ENCODE measurements at places on chromosomes 1 and 21.

GRCh38 chr21:31308584-31308983 is 35.5 kb downstream of the TIAM1 start:
- no peak for DNase-seq

DNA sequence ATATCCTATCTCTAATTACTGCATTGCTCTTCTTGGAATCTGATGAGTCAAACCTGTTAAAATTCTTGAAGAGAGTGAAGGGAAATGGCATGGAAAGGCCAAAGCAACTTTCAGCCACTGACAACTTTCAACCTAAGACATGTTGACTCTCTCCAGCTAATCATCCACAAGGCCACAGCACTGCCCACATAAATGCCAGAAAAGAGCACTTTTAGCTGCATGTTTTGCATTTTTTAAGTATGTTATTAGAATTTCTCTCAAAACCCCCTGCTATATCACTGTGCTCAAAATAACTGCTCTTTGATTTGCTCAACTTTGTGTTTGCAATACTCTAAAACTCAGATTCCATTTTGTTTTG is 352.5 kb downstream of the ADGRL2 start:
- peak; percentile 40 for DNase-seq

DNA sequence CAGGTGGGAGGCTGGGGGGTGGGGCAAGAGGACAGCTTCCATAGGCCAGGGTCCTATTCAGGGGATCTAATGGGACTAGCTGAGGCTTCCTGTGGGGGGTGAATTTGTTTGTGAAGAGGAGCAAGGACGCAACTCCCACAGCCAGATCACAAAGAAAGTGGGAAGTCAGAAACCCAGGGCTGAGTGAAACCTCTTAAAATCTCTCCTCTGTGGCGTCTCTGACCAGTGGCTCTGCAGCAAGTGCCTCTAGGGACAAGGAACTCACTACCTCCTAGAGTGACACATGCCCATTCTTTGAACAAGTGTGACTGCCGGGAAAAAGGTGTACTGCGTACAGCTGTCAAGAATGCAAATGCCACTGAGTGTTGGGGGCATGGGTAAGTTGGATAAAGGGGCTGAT is 187.9 kb downstream of the HIVEP3 start:
- no peak for DNase-seq

GRCh38 chr1:248752161-248753028 is 3.2 kb downstream of the LYPD8 start:
- DNase-seq: no peak

DNA sequence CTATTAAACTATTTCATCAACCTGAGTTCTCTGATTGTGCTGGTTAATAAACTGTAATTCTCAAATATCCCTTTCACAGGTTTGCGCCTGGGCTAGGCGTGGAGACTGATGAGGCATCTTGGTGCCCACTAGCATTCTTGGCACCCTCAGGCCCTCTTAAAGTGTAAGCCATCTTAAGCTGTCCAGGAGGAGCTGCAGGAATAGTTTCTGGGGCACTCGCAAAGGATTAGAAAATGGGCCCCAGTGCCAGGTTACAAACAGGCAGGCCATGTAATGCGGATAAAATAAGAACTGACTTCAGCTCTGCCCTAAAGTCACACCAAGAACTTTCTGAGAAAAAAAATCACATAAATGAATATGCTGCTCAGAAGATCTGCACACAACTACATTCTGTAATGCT is 1.1 kb downstream of the CASQ2 start:
- DNase-seq: no peak

DNA sequence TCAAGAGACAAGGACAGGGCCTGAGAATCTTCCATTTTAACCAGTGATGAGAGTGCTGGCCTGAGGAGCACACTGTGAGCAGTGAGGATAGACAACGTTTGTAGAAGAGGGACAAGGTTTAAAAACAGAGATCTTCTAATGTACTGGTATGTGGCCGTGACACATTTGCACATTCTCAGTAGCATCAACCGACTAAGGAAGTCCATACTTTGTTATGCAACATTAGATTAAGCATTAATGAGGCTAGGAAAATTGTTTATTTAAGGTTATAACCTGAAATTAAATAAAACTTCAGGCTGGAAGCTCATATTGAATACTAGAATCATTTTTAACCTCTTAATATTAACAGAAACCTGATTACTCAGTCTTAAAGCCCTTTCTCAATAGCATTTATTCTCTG is 99.0 kb downstream of the SLC45A1 start:
- DNase-seq: no peak

DNA sequence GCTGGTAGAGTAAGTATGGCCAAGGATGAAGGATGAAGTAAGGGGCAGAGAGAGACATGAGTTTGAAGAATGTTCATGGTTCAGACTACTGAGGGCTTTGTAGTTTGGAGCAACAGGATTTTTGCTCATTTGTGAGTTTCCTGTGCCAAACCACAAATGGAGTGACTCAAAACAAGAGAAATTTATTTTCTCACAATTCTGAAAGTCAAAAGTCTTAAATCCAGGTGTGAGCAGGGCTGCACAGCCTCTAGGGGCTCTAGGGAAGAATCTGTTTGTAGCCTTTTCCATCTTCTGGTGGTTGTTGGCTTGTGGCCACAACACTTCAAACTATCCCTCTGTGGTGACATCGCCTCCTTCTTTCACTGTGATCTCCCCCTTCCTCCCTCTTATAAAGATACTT is 58.9 kb downstream of the RHOU start:
- peak; percentile 49 for DNase-seq

DNA sequence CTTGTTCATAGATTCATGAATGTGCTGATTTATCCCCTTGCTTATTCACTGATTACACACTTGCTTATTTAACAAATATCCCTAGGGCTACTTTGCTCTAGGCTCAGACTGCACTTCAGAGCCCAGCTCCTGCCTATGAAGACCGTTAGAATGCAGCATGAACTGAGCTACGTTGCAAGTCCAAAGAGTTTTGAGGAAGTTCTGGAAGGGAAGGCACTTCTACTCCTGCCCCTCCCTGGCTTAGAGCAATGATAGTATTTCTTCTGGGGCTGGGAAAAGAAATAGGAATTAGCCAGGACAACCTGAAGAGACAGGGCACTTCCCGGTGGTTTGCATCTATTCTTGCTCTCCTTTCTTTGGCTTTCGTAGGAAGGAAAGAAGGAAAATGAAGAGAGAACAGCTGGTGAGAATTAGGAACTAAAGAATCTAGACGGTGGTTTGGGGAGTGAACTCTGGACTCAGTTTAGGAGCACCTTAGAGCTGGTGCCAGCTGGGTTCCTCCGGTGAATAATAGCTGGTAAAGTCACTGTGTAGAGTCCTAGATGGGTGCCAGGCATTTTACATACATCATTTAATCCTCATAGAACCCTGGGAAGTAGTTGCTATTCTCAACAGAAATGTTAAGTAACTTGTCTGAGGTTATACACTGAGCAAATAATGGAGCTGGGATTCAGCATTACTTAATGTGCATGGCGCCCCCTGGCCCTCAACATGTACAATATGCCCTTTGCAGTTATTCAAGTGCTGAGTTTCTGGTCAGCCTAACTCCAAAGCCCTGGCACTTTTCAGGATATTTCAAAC is 65.9 kb downstream of the NDUFS5 start:
- peak; percentile 75 for DNase-seq

- peak; percentile 65 for DNase-seq
These were observed 11.0 kb upstream of the CDK18 start for GRCh38 chr1:205493241-205494085.

DNA sequence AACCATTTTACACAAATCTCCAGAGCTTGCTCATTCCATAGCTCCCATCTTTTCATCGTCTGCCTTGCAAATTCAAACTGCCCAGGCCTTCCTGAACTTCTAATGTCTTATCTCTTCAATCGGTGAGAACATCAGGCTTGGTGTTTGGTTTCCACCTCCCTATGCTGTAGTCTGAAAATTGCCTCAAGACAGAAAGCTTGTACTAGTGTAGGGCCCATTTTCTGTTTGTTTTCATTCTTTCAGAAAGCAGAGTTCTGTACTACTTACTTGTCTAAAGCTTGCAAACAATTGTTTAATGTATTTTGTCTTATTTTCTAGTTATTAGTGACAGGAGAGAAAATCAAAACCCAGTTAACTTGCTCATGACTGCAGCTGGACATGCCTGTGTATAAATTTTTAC is 16.8 kb downstream of the HOOK1 start:
- DNase-seq: no peak

DNA sequence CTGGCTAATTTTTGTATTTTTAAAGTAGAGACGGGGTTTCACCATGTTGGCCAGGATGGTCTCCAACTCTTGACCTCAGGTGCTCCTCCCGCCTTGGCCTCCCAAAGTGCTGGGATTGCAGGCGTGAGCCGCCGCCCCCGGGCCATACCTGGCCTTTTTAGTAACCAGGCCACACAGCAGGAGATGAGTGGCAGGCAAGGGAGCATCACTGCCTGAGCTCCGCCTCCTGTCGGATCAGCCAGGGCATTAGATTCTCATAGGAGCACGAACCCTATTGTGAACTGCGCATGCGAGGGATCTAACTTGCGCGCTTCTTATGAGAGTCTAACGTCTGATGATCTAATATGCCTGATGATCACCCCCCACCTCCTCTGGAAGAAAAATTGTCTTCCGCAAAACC is 308.7 kb upstream of the PRMT6 start:
- no peak for DNase-seq

- no peak for DNase-seq
These were observed 58.3 kb downstream of the CLEC20A start for GRCh38 chr1:178438432-178438831.

GRCh38 chr1:17084787-17085186 is 31.0 kb upstream of the SDHB start:
- DNase-seq: no peak

DNA sequence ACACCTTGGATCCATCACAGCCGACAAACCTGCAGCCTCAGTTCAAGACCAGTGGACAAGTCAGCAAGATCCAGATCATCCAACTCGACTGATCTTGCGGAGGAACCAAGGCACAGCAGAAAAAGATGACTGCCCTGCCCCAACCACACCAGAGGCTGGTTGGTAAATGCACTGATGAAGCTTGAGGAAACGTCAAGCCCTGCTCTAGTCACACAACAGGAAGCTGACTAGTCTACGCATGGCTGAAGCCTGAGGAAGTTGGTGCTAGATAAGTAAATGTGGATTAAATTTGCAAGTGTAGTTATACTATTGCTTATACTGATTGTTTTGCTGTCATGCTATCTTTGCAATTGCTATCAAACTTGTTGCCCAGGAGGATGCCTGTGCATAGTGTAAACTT is 89.0 kb downstream of the LIPI start:
- no peak for DNase-seq

GRCh38 chr1:164518692-164519332 is 40.2 kb upstream of the PBX1 start:
- no peak for DNase-seq

DNA sequence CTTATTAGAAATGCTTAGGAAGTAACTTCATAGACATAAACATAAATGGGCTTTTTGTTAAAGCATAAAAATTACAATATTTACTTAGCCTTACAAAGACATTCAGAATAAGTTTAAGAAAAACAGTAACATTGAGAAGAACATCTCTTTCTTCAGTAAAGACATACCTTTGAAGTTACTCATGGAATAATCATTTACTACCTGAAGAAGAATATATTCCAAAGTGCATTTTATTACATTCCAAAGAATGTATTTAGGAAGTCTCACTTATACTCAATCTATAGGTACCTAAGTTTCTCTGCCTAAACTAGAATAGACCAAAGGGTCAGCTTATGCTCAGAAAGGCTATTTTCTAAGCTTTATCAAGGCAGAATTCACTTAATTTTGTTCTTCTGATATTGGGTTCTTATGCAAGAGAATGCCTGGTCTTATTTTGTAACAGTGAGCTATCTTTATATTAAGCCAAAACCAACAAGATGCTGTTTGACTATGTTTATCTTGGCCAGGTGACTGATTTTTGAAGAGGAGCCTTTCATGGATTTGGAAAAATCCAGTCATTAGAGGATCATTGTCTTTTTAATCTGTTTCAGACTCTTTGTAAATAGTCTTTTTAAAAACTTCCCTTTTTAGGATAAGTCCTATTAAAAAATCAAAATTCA is 110.1 kb downstream of the OLFML2B start:
- no peak for DNase-seq

DNA sequence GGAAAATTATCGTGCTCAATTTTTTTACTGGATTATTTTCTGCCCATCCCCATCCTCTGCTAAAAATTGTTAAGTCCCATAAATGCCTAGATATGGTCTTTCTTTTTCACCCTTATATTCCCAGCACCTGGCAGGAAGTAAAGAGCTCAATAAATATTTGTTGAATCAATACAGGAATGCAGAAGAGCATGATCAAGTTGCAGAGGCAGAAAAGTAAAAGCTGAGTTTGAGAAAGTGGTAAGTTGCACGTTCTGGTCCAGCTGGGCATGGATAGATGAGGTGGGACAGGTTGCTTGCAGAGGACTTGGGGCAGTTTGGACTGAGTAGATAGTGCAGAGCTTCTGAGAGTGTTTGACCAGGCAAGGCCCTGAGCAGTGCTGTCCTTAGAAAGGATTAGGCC is 40.1 kb downstream of the ZNF281 start:
- DNase-seq: no peak

DNA sequence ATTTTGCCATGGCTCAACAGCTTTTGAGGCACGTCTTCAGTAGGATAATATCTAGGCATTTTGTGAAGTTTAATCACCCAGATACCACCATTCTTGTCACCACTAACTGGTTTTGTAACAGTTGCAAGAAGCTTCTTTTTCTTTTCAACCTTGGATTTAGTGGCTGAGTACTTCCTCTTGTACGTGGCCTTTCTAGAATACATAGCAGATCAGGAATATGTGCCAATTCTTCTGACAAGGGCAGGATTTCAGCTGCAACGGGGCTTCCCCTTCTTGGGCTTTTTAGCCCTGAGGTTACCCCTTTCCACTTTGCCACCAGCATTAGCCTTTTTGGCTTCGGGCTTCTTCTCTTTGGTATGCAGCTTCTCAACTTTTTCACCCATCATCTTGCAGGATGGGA is 79.3 kb upstream of the WARS2 start:
- DNase-seq: no peak

DNA sequence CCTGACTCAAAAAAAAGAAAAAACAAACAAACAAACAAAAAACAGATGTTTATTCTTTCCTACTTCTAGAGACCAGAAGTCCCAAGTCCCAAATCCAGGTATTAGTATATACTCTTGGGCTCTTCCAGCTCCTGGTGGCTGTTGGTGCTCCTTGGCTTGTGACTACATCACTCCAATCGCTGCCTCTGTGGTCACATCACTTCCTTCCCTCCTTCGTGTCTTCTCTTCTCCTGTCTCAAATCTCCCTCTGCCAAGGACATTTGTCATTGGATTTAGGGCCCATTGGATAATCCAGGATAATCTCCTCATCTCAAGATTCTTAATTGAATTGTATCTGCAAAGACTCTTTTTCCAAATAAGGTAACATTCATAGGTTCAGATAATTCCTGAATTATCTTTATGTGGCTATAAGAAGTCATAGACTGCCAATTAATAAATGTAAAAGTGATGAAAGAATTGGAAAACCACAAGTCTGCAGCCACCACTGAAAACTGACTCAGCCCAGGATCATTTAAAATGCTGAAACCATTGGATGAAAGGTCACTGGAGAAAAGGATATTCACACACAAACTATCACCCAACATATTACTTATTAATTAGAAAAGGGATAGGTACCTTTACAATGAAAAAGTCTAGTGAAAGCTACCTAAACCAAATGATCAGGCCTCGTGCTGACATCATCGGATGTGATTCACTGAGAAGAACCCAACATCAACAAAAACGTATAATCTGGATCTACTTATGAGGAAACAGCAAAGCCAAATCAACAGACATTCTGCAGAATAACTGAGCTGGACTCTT is 67.1 kb downstream of the ZNF281 start:
- DNase-seq: peak; percentile 91
